ENCODE measurements at places on chromosomes 11 and 22. TPM values are rescaled to one million over a fixed set of nuclear protein-coding genes. Genes with fewer than 3 reads are reported as not detected.
A peak's percentile ranks its signal among the peaks of the same experiment; 100 is the strongest.

P2RX6 gene
- total RNA-seq = 24.0 TPM

- DNase-seq = no peak
Measured at GRCh38 chr22:26892166-26893041, 235.0 kb downstream of the MIAT start.

DNA sequence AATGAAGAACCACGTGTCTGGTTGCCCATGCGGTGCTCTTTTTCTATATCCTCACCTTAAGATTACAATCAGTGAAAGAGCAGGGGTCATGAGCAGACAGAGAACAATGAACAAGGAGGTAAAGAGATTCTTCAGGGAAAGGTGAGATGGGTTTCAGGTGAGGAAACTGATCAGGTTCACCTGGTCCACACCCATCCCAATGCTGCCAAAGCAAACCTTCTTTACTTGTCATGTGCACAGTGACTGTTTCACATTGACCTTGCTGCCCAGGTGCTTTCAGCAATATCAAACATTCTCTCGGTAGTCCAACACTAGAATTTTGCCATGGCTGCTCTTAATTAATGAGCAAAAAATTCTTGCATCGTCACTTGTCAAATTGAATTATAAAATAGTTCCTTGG, 24.5 kb upstream of the OR9Q2 start:
- DNase-seq = no peak

CD3G gene
- total RNA-seq = 0.99 TPM

- DNase-seq = no peak
Measured at GRCh38 chr11:114130115-114130576, 70.6 kb downstream of the ZBTB16 start.

LIF gene
- total RNA-seq = 0.08 TPM

GRCh38 chr11:36390963-36391471, 94.9 kb downstream of the PRR5L start:
- DNase-seq = no peak

GRCh38 chr11:74806267-74806666, 57.6 kb downstream of the RNF169 start:
- no peak for DNase-seq

DNA sequence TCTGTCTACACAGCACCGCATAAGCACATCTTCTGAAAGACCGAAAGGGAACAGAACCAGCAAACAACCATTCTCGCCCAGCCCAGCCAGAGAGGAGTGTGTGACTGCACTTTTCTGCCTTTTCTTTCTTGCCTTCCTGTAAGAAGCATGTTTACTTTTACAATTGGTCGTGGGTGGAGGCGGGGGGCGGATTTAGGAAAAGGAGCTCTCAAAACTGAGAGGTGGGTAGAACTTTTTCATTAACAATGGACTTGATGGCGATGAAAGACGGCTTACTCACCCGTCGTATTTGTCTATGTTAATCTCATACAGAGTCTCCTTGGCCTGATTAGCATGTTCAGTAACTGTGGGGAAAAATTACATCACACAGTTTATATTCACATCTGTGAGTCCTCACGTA, 27.2 kb downstream of the CERK start:
- DNase-seq = no peak

DNA sequence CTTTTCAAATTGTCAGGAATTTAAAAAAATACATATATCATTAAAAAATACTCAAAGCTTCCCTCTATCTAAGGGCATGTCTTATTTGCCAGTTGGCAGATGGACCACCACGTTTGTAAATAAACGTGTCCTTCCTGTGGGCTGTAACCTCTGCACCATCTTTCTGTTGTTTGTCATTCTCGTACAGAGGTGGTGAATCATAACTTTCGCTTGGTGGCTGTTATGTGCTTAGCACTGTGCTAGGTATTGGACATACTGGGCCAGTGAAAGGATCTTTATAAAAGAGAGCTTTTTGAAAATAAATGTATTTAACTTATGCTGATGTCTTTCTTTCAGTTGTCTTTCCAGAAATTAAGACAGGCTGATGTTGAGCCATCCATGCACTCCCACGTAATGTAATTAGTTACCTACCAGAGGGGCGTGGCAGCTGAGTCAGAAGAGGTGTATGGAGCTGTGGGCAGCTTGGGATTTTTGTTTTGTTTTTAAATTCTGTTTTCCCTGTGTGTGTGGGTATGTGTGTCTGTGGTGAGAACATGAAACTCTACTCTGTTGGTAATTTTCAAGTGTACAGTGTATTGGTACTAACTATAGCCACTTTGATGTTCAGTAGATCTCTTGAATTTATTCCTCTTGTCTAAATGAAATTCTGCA, 62.7 kb downstream of the TECTA start:
- no peak for DNase-seq

PGA5 gene
- total RNA-seq = 0.43 TPM

GRCh38 chr11:74010306-74011300, 1.7 kb upstream of the UCP3 start:
- DNase-seq = no peak

C11orf16 gene
- 1.7 TPM for total RNA-seq

DNA sequence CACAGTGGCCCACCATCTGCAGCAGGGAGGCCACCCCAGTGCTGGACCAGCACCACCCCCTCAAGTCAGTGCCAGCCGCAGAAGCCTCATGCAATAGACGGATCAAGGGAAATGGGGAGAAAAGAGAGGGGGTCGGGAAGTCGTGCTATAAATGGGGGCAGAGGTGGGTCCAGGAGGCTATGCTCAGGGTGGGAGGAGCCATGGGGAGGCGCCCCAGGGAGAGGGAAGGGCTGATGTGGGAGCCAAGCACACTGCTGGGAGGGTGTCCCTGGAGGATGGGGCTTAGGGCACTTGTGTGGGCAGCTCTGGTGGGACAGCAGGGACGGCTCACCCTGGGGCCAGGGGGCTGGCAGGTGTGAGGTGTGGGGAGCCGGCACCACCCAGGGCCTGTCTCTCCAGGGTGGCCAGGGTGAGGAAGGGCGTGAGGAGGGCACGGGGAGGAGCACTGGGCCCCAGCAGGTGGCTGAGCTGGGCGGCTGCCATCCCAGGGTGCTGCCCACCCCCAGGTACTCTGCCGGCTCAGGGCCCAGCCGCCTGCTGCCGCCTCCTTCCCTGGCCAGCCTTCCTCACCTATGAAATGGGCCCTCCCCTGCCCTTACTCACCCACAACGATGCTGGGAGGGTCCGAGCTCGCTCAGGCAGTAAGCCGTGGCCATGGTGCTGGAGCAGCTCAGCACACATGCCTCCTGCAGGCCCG, 18.0 kb downstream of the PHLDA2 start:
- no peak for DNase-seq

DNA sequence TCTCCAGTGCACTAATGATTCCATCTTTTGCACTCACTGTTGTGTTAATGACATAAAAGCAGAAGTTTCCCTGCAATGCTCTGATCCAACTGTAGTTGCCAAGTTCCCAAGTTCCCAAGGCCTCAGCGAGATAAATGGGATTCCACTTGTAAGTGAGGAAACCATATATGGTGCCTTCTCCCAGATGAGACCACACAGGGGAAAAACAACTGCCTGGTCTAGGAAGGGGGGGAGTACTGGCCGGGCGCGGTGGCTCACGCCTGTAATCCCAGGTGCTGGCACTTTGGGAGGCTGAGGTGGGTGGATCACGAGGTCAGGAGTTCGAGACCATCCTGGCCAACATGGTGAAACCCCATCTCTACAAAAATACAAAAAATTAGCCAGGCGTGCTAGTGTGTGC, 23.3 kb upstream of the RELA start:
- DNase-seq = peak; percentile 56

SCUBE1 gene
- 28.9 TPM for total RNA-seq

GRCh38 chr11:34773826-34774225, 142.4 kb downstream of the APIP start:
- DNase-seq = no peak

DNA sequence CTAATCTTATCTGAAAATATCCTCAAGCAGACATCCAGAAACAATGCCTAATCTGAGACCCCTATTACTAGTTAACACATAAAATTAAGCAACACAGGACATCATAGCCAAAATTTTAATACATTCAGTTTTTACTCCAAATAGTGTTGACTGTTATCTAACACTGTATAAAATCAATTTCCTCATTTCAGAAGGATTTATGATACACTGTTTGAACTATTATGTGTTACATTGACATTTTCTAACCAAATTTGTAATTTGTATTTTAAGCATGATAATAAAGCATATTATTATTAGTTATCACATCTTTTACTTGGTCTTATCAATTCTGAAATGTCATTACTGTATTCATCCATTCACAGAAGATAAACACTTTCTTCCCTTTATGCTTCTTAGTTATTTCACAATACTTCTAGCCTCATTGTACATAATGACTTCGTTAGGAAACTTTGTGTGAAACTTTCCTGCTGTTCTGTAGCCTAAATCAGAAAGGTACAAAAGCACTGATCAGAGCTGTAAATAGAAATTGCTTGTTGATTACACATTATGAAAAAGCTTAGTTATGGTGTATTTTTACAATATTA, 1248.9 kb downstream of the JRKL start:
- DNase-seq = no peak

A4GALT gene
- total RNA-seq = 17.3 TPM

DNA sequence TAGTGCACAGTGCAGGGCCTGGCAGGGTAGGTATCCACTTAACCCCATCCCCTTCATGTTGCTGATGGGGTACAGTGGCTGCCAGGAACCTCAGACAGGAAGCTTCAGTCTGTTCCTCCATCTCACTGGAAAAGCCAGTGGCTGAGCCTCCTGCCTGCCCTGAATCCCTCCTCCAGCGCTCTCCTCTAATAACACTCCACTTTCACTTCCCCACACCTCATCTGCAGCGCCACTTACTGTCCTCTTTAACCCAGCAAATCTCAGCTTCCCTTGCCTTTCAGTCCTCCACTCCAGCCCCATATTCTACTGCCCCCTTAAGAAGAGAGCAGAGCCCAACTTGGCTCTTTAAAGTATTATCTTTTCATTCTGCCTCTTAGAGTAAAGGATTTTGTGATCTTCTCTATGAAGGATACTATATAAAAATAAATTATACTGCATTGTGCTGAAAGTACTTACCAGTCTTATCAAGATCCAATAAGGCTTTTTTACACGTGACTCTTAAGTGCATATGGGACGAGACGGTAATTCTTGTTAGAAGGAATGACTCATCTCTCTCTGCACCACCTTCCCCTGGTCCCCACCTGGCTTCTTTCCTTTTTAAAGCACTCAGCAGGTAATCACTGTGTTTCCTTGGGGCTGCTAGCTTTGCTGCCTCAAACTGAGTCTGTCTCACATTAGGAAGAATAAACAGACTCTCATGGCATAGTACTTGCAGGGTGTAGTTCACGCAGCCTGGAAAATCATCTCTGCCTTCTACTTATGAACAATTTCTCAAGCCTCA, 238.0 kb upstream of the NARS2 start:
- no peak for DNase-seq

OR8D1 gene
- not detected for total RNA-seq

SLC6A5 gene
- total RNA-seq = 1.5 TPM

GRCh38 chr11:131371791-131372104, 1.3 kb downstream of the NTM start:
- DNase-seq = no peak

DNA sequence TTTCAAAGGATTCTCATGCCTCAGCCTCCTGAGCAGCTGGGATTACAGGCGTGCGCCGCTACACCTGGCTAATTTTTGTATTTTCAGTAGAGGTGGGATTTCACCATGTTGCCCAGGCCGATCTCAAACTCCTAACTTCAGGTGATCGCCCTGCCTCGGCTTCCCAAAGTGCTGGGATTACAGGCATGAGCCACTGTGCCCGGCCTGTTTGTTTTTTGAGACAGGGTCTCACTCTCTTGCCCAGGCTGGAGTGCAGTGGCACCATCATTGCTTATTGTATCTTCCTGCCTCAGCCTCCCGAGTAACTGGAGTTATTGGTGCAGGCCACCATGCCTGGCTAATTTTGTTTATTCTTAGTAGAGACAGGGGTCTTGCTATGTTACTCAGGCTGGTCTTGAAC, 8.1 kb downstream of the FADS2 start:
- no peak for DNase-seq

DNA sequence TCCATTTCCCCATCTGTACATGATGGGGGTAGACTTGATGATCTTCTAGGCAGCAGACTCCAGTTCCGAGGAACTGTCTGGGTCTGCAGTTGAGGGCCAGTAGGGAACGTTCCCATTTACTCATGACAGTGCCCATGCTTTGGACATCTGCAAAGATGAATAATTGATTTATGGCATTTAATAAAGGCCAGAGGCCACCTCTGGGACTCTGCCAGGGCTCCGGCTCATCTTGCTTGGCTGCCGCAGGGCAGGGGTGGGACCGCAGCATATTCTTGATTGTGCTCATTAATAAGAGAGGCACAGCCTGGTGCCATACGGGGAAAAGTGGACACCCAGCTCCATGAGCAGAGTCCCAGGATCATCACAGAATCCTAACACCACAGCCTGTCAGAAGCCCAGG, 28.1 kb upstream of the KLHL35 start:
- DNase-seq = no peak

RFPL2 gene
- not detected for total RNA-seq

- DNase-seq = no peak
Measured at GRCh38 chr11:128628686-128629085, 41.3 kb upstream of the ETS1 start.

PHETA2 gene
- 3.8 TPM for total RNA-seq

- DNase-seq = no peak
Measured at GRCh38 chr11:111737444-111738210, 28.6 kb downstream of the PPP2R1B start.

GRCh38 chr22:38069372-38070249, 12.4 kb downstream of the PICK1 start:
- peak; percentile 55 for DNase-seq

- no peak for DNase-seq
Measured at GRCh38 chr11:69499918-69500284, 18.4 kb downstream of the LINC01488 start.

TLCD5 gene
- 12.6 TPM for total RNA-seq

DNA sequence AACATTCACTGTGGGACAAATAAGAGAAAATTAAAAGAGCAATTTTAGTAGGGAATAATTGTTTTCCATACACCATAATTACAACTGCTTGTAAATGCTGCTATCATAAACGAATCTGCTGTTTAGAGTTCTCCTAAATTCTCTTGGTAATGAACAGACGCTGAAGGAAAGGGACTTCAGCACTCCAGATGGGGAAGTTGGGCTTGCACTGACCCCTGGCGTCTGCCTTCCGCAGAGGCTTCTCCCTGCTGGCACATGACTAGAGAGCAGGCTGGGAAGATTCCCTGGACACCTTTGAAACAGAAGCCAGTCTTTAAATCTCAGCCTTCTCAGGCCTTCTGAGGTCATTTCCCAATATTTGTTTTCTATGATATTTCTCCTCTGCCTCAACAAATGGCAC, 84.1 kb downstream of the NXPE2 start:
- peak; percentile 86 for DNase-seq

- peak; percentile 33 for DNase-seq
Measured at GRCh38 chr11:64264371-64264852, 13.1 kb downstream of the PLCB3 start.

GRCh38 chr22:20400606-20401375, 6.8 kb downstream of the ZNF74 start:
- no peak for DNase-seq

RIMBP3B gene
- 16.9 TPM for total RNA-seq
